CD4-positive, alpha-beta memory T cell (primary cell): ENCODE measurements at places on chromosomes 6 and 20.

- peak; percentile 57 for DNase-seq
Observed at GRCh38 chr20:45368221-45368980, 5.4 kb downstream of the SYS1 start.

DNA sequence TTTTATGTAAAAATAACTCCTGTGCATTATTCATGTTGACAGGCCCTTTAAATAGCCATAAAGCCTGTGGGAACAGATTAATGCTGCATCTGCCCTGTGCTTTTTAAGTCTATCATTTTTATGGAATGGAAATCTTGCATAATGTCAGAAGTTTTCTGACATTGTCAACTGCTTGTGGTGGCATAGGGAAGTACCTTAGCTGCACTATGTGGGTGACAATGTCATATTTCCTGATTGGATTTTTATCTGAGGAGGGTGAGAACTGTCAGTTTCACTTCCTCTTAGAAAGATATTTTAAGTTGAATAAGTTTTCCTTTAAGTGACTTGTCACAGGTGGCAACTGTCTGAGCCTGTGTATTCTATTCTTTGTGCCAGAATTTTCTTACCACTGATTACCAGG, 267.9 kb downstream of the PLCB1 start:
- DNase-seq: no peak

- no peak for DNase-seq
Observed at GRCh38 chr20:32333181-32333987, 24.7 kb upstream of the ASXL1 start.

DNA sequence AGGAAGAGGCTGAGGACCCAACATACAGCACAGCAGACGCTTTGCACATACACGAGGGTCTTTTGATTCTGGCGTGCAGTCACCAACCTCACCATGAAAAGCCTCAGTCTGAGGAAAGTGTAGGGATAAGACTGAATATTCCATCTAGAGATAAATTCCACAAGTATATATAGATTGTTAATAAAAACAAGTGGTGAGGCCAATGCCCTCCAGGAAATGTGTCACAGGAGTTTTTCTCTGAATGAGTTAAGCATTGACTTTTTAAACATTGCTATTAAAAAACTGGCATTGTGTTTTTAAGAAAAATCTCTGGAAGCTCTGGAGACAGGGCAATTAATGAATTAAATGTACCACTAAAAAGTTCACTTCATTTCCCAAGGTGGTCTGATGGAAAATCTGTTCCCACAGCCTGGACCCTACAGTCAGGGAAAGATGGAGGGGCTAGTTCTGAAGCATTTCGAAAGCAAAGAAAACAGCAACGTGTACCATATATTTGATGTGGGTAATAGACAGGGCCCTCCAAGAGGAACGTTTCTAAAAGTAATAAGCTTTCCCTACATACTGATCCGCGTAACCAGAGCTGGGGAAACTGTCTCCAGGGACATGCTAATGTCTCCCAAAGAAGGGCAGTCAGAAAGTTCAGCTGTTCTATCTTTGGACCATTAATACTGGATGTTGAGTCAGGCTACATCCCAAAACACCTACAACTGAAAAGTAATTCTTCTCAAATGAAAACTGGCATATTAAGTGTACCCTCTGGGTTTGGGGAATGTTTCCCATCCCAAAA, 301.1 kb downstream of the FOXC1 start:
- no peak for DNase-seq

GRCh38 chr6:108968325-108969316, 120.4 kb downstream of the ARMC2 start:
- no peak for DNase-seq

- DNase-seq: no peak
Observed at GRCh38 chr6:166078294-166078693, 89.4 kb downstream of the TBXT start.
